Stimulated activated CD4-positive, alpha-beta T cell treated with anti-CD3 and anti-CD28 coated beads, Interleukin-15, amount 100 ng/mL, for 1 hour (primary cell): ENCODE measurements at places on chromosomes 1 and 21.

DNA sequence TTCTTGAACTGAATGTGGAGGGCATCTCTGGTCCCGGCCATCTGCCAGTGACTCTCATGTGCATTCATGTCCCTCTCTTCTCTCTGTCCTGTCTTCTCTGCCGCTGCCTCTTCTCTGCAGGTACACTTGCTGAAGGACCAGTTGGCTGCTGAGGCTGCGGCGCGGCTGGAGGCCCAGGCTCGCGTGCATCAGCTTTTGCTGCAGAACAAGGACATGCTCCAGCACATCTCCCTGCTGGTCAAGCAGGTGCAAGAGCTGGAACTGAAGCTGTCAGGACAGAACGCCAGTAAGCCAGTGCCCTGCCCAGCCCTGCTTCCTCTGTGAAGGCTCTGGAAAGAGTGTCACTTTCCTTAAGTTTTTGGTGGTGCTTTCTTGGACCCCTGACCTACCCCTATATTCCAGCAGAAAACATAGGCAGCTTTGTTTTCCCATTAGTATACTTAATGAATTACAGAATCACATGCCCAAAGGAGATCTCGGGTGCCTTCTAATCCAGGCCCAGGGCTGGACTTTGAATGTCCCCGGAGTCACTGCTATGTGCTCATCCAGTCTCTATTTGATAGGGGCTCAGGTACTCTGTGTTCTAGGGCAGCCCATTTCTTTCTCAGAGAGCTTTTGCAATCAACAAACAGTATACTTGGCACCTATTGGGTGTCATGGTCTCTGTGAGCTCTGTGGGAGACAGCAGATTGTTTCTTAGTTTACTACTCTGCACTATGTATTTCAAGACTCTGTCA, 11.2 kb downstream of the SPATA46 start:
- DNase-seq = no peak

DNA sequence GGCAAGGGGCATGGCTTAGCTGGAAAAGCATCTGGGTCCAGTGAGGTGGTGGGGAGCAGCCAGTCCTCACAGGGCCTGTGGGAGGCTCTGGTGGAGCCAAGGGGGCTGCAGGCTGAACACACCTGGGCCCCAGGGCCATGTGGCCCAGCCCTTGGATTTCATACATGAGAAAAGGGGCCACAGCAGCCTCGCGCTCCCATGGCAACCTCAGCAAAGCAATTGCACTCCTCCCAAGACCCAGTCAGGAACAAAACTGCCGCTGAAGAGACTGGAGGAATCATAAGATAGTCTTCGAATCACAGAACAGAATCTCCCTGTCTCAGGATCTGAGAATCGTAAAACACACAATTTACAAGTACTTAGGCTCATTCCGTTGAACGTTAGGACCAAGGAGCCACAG, 24.6 kb downstream of the LRP8 start:
- DNase-seq = no peak

DNA sequence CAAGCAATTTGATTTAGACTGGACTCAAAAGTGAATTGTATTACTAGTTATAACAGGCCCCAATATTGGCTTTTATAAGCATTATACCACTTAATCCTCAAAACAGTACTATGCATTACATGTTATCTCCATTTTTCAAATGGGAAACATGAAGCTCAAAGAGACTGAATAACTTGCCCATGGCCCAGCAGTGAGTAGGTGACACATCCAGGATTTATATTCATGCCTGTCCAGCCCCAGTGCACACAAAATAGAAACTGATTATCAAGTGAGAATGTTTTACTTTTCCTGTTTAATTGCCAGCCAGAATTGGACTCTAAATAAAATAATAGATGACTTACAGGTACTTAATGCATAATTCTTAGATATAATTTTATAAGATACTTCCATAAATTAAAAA, 82.9 kb downstream of the NIBAN1 start:
- no peak for DNase-seq

DNA sequence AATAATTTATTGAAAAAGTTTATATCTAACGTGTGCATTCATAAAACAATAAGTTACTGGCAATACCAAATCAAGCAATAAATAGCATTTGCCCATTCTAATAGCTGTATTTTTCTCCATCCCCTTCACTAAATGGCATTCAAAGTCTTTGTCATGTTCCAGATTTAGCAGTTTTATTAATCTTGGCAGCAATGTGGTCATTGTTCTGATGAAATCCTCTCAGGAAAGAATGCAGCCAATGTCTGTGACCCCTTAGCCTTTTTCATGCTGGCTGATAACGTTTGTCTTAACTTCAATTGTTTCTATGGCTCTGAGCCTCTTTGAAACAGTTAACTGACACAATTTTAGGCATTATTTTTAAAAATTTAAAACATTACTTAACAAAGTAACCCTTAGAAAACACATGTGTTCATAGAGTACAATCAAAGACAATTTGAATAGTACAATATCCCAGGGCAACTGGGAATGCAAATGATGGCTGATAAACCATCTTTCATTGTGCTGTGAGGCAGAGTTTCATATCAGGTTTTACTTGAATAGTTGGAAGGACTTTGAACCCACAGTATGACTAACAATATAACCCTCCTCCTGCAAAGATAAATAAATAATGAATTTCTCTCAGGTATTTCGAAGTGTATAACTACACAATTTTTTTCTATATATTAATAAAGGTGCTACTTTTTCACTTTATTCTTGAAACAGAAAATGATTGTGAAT, 217.5 kb downstream of the LRRIQ3 start:
- DNase-seq = no peak

DNA sequence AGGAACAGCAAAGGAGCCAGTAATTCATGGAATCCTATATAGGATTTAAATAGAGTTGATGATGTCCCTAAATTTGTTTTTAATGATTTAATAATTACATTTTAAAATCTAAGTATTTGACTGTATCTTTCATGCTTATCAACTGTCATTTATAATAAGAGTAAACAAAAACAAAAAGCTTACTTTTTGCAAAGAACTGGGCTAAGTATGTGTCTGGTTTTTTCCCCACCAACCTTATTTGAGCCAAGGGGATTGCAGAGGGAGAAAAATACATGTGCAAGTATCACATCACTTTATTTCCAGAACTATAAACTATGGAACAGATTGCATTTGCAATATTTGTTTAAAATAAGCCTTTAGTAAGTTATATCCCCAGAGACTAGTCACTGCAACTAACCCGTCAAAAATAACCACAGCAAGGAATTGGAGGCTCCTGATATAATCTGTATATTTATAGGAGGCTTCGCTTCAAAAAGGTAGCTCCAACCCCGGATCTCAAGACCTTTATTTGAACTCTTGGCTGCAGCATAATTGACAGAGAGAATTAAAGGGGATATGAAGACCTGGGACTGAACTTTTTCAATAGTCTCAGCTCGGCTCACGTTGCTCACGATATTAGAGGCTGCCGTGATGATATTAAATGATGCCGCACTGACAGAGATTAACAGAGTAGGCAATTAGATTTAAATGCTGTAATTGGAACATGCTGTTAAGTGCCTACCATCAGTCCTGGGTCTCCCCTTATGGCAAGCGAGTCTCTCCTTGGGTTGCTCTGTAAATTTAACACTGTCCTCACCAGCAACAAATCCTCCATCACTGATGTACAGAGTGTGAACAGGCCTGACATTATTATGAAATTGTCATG, 329.1 kb upstream of the NFIA start:
- no peak for DNase-seq

GRCh38 chr1:92538048-92538412, 51.3 kb upstream of the GFI1 start:
- no peak for DNase-seq

GRCh38 chr1:229758101-229759036, 132.3 kb downstream of the URB2 start:
- no peak for DNase-seq

DNA sequence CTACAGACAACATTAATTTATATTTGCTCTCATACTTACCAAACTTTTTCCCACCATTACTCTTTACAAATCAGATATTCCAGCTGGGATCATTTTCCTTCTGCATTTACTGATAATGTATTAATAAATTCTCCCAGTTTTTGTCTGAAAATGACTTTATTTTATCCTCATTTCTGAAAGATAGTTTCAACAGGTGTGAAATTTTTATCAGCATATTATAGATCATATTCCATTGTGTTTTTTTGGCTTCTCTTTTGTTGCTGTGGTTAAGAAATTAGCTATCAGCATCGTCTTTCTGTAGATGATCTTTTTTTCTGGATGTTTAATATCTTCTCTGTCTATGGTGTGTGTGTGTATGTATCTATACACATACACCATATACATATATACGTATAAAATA, 2.7 kb downstream of the CFAP57 start:
- no peak for DNase-seq

GRCh38 chr1:110136911-110137310, 13.4 kb upstream of the SLC6A17 start:
- no peak for DNase-seq

GRCh38 chr1:224739303-224739996, 123.3 kb downstream of the CNIH3 start:
- DNase-seq = no peak

DNA sequence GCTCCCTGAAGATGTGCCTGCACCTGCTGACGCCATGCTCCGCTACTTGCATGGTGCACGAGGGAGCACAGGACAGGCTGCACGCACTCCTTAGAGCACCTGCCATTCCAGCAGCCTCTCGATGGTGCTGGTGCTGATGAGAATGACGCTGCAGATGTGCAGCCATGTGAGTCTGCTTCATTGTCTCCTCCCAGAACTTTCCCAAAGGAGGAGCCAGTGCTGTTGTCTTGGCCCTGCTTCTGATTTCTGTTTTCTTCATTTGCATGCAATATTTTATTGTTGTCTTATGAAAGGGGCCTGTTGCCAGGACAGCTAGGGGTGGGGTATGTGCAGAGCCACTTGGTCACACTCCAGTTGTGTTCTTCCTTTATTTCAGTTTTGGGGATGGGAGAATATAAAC, 70.1 kb downstream of the PCBP3 start:
- DNase-seq = no peak

DNA sequence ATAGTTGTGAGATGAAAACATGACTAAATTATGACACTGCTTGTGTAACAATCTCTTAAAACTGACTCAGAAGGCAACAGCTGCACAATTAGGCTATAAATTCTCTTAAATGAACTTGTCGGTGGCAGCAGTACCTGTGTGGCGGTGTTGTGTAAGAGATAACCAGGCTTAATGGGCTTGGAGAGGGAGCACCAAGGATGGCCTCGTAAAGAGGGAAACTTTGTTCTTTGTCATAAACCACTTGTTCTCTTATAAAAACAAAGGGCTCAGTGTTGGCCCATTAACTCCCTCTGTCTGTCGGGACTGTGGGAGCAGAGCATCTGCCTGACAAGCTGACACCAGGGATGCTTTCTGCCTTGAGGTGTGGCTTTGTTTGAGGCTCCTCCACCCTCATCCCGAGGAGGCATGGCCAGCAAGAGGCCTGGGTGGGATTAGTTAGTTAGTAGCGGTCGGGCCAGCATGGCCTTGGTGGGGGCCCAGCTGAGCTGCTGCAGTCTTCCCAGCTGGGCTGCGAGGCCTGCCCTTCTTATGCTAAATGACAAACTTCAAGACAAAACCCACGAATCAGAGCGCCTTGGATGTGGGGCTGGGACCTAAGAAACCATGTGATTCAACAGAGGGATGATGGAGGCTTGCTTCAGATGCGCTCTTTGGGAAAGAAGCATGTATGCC, 171.4 kb downstream of the CAMTA1 start:
- DNase-seq = no peak

DNA sequence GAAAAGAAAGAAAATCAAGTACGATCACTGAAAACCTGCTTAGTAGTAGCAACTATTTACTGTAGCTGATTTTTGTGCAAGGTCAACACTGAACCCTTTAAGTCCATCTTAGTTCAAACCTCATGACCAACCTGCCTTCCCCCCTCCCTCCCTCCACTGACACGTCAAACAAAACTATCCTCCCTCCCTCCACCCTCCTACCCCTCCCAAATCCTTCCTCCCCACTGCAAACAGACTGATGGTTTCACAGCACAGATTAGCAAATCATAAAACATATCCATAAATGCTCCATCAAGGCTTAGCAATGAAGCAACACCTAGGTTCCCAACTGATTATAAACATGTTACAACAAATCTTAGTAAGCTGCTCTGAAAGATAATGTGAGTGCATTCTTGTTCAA, 164.3 kb upstream of the GREM2 start:
- no peak for DNase-seq

- DNase-seq = no peak
These were observed 18.2 kb downstream of the PDZK1 start for GRCh38 chr1:145688924-145689323.

GRCh38 chr1:60867782-60868181, 214.6 kb upstream of the NFIA start:
- DNase-seq = no peak

GRCh38 chr1:100883963-100884362, 10.7 kb downstream of the EXTL2 start:
- DNase-seq = no peak

GRCh38 chr1:7278045-7278444, 492.8 kb downstream of the CAMTA1 start:
- DNase-seq = no peak

- no peak for DNase-seq
These were observed 30.2 kb downstream of the PLA2G4A start for GRCh38 chr1:186858923-186859322.

DNA sequence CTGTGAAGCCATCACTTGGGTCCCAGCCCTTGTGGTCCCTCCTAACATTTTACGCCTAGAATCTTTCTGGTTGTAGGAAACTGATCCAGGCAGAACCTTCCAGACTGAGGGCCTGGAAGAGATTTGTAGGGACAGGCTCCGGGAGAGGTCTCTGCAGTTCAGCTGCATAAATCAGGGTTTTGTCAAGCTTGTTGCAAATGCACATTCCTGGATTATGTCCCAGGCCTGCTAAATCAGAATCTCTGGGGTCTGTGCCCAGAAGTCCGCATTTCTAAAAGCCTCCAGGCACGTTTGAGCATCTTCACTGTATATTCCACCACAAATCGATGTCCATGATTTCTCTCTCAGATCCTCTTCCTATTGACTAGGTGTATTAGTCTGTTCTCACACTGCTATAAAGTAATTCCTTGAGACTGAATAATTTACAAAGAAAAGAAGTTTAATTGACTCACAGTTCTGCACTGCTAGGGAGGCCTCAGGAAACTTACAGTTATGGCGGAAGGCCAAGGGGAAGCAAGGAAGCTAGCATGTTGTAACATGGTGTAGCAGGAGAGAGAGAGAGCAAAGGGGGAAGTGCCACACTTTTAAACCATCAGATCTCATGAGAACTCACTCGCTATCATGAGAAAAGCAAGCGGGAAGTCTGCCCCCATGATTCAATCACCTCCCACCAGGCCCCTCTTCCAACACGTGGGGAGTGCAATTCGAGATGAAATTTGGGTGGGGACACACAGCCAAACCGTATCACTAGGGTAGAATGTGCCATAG, 1.2 kb upstream of the FHAD1 start:
- no peak for DNase-seq
